ENCODE measurements at places on chromosomes 1 and 21. TPM values are rescaled to one million over a fixed set of nuclear protein-coding genes. Genes with fewer than 3 reads are reported as not detected.

GRCh38 chr21:35340273-35340672 lies 291.2 kb upstream of the RUNX1 start:
- no peaks in the 10 kb centered on the region for H3K4me1 ChIP-seq
- DNase-seq: no peak
- H3K27ac ChIP-seq: no peak overlapping the region
- no peaks in the 10 kb centered on the region for H3K27me3 ChIP-seq
- no peak overlapping the region for H3K4me3 ChIP-seq
- H3K36me3 ChIP-seq: no peaks in the 10 kb centered on the region

DNA sequence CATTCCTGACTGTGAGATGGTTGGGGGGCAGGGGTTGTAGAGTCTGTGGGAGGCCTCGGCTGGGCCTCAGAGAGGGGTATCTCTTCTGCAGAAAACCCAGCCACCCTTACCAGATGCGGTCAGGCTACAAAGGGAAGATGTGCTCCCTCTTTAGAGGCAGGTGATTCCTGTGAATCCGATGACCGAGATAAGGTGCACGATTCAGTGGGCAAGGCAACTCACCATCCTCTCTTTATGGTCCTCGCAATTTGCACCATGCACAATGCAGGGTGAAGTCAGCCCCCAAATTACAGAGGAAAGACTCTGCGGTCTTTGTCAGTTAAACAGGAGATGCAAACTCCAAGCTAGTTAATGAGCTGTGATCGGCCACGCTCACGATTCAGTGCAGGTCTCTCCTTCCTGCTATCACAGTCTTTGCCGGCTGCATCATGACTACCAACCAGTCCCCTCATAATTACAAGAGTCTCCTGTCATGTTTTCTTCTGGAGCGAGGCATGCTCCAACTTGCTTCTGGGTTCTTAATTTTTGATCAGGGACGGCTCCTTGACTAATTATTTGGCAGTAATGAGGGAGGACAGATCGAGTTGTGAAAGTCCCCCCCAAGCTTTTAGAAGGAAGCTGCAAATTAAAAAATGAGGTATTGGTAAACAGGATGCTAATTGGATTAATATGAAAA lies 12.5 kb downstream of the TP73 start:
- no peak overlapping the region for H3K27ac ChIP-seq
- no peaks in the 10 kb centered on the region for H3K4me1 ChIP-seq
- no peaks in the 10 kb centered on the region for H3K27me3 ChIP-seq
- no peak overlapping the region for H3K4me3 ChIP-seq

- no peak for DNase-seq
- H3K4me3 ChIP-seq: no peak overlapping the region
- no peaks in the 10 kb centered on the region for H3K27me3 ChIP-seq
- no peaks in the 10 kb centered on the region for H3K36me3 ChIP-seq
Observed at GRCh38 chr1:230148126-230148652, 81.2 kb downstream of the GALNT2 start.

DNA sequence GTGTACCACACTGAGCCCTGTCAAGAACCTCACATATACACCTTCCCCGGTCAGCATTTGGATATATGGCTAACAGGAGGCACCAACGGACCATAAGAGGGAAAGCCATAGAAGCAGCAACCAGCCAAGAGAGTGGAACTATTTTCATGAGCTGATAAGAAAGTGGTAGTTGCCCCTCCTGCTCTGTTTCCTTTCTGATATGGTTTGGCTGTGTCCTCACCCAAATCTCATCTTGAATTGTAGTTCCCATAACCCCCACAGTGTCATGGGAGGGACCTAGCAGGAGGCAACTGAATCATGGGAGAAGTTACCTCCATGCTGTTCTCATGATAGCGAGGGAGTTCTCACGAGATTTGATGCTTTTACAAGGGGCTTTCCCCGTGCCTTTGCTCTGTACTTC lies 366.1 kb upstream of the DAB1 start:
- no peaks in the 10 kb centered on the region for H3K36me3 ChIP-seq
- H3K27ac ChIP-seq: no peak overlapping the region
- no peaks in the 10 kb centered on the region for H3K27me3 ChIP-seq
- H3K4me1 ChIP-seq: no peaks in the 10 kb centered on the region
- DNase-seq: no peak

DNA sequence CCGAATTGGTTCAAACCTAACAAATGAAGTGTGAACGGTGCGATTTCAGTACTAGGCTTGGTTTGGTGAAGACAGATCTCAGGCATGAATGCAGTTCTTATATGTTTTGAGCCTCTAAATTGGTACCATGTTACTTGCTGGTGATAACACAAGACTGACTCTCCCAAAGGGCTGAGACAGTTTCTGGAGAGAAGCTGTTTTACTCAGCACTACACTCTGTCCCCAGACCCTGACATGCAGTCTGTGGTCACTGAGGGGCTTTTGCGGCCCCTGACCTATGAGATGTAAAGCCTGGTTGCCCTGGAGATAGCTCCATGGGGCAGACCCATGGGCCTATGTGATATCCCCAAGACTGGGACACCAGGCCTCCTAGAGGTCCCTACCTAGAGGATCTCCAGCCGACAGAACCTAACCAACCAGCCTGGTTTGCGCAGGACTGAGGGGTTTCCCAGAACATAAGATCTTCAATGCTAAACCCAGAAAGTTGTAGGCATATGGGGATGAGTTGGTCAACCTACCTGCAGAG lies 19.4 kb upstream of the FOXE3 start:
- no peak for DNase-seq
- H3K4me1 ChIP-seq: no peaks in the 10 kb centered on the region
- H3K27ac ChIP-seq: no peak overlapping the region
- no peaks in the 10 kb centered on the region for H3K27me3 ChIP-seq

- DNase-seq: no peak
- no peak overlapping the region for H3K4me3 ChIP-seq
- H3K27me3 ChIP-seq: no peaks in the 10 kb centered on the region
- no peak overlapping the region for H3K27ac ChIP-seq
Observed at GRCh38 chr1:3685222-3685621, 32.9 kb downstream of the TP73 start.

Gene ZNF683
- polyA plus RNA-seq: not detected

Gene KRTAP19-1
- polyA plus RNA-seq: not detected

All from SK-N-SH (cell line).